HT1080 (cell line): ENCODE measurements at places on chromosomes 4 and X. TPM values are rescaled to one million over a fixed set of nuclear protein-coding genes. Genes with fewer than 3 reads are reported as not detected.

DNA sequence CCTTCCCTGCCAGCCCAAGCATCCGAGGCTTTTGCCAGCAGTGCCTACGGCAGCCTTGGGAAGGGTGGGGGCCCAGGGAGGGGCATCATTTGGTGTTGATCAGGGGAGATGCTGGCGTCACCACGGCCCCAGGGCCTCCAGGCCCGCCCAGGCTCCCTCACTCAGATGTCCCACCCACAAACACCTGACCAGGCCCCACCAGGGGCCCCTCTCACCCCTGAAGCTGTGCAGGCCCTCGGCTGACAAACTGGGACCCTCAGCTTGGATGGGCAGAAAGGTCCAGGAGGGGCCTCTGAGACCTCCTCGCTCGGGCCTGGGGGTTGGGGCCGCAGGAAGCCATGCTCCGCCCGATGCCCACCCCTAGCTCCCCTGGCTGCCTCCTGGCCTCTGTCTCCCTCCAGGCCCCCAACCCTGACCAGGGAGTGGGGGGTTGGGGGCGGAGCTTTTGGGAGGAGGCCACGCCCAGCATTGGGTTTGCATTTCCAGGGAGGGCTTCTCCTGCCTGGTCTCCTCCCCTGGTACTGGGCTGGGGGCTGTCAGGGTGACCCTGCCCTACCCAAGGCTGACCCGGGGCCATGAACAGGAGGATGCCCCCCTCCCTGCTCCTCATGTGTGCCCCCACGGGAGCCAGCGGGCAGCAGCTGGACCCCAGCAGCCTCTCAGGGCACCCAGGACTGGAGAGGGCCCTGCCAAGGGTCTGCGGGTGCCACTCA lies 33.4 kb upstream of the SPON2 start:
- no peak for DNase-seq

- peak; percentile 56 for DNase-seq
These were observed 109.1 kb downstream of the ANAPC4 start for GRCh38 chr4:25486171-25486570.

- DNase-seq, result no peak
These were observed 1664.3 kb downstream of the C4orf33 start for GRCh38 chr4:130760246-130760645.

The HDAC6 gene
- 11.0 and 12.0 TPM in 2 replicates for total RNA-seq

The BEX5 gene
- not detected in 2 replicates for total RNA-seq
